Stomach (tissue), 19 donors: ENCODE measurements at places on chromosomes 6 and 20. TPM values are rescaled to one million over a fixed set of nuclear protein-coding genes. Genes with fewer than 3 reads are reported as not detected.

DNA sequence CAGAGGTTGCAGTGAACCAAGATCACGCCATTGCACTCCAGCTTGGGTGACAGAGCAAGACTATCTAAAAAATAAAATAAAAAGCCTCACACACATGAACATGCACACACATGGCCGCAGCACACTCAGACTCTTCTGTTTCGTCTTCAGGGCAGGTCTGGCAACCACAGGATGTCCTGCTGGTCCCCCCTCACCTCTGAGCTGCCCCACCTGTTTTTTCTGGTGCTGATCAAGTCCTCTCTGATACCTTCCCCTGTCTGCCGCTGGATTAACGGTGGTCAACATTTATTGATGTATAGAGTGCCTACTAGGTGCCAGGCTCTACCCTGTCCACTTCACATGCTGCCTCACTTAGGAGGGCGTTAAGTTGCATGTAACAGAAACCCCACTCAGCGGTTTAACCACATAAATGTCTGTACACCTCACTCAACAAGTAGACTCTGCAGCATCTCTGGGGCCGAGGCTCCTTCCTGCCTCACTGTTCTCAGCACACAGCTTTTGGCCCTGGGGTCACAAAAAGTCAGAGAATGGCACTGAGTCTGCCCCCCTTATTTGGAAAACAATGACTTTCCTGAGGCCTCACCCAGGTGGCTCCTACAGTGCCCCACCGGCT lies 4.5 kb upstream of the AP5S1 start:
- no peak overlapping the region for H3K4me3 ChIP-seq
- peak; percentile 32 for DNase-seq
- H3K36me3 ChIP-seq = no peaks in the 10 kb centered on the region
- H3K27me3 ChIP-seq = no peaks in the 10 kb centered on the region
- no peak overlapping the region for H3K27ac ChIP-seq

TBX18 gene
- 0.12 TPM for polyA plus RNA-seq

- H3K27ac ChIP-seq = no peak overlapping the region
- H3K36me3 ChIP-seq = no peaks in the 10 kb centered on the region
- DNase-seq = no peak
- H3K4me3 ChIP-seq = no peak overlapping the region
- H3K27me3 ChIP-seq = no peaks in the 10 kb centered on the region
These were observed 151.4 kb downstream of the BCAS1 start for GRCh38 chr20:53918949-53919361.

HEBP2 gene
- 49.9 TPM for polyA plus RNA-seq

- H3K27me3 ChIP-seq = no peaks in the 10 kb centered on the region
- H3K4me1 ChIP-seq = peaks cover 6% of the 10 kb centered on the region
- H3K4me3 ChIP-seq = no peak overlapping the region
- no peak overlapping the region for H3K27ac ChIP-seq
- H3K36me3 ChIP-seq = no peaks in the 10 kb centered on the region
These were observed 520.7 kb downstream of the QKI start for GRCh38 chr6:163935158-163935762.

DNA sequence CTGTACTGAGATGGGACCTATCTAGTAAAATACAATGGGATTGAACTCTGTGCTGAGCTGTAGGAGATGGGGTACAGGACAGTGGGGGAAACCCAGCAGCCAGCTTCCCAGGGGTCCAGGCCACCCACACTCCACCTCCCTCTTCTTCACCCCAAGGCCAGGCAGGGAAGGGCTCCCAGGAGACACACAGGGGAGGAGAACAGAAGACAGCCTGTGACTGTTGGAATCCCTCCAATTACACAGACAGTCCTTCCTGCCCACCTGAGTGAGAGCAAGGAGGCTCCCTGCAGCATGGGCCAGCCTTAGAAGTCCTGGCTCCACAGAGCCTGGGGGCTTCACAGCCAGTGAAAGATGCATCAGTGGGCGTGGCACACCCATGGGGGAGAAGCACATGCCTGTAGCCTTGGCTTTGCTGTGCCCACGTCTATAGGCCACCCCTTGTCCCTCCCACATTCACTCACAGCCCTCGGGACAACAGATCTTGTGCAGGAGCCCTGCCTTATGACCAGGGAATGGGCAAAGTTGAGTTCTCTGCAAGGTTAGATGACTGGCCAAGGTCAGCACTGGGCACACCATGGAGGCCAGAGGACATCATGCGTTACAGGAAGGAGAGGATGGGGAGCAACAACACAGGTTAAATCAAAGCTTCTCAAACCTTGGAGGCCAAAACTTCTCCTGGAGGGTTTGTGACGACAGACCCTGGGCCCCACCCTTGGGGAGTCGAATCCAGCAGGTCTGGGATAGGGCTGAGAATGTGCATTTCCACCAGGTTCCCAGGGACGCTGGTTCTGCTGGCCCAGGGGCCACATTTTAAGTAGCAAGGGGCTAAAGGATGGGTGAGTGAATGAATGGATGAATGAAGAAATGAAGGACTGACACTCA lies 12.3 kb upstream of the CST7 start:
- no peak for DNase-seq
- H3K27ac ChIP-seq = no peak overlapping the region
- no peaks in the 10 kb centered on the region for H3K36me3 ChIP-seq
- H3K4me3 ChIP-seq = no peak overlapping the region

DNA sequence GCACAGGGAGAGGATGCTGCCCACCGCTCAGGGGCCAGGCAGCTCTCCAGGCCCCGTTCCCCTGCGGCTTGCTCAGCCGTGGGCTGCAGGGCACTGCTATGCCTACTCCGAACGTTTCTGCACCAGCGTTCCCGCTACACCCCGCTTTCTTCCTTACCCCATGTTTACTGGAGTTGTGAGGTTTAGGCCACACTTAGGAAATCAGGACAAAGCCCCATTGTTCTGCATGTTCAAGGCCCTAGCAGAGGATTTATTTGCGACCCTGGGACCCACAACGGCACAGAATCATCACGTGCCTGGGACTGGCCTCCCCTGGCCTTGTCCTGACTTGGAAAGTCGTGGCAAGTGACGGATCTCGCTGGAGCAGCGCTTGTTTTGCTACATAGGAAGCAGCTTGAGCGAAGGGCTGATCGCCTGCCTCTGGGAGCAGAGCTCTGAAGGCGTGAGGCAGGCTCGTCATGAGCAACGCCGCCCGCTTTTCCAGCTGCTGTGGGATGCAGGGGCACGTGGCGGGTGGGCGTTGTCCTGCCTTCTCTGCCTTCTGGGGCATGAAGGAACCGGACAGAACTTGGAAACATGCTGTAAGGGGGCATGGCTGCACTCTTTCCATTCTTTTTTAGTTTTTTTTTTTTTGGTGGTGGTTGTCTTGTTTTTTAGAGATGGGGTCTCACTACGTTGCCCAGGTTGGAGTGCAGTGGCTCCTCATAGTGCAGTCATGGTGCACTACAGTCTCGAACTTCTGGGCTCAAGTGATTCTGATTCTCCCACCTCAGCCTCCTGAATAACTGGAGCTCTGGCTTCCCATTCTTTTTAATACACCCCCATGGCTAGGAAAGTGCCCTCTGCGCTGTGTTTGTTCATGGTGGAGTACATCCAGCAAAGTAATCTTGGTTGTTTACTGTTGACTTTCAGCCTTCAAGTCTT lies 14.6 kb upstream of the TMEM181 start:
- H3K27me3 ChIP-seq = peaks cover 16% of the 10 kb centered on the region
- DNase-seq = no peak
- no peak overlapping the region for H3K4me3 ChIP-seq
- no peaks in the 10 kb centered on the region for H3K36me3 ChIP-seq

GPR6 gene
- polyA plus RNA-seq = 0.05 TPM
